ENCODE measurements at places on chromosomes 4 and X.

- no peak for DNase-seq
These were observed 47.8 kb upstream of the DDX53 start for GRCh38 chrX:22952010-22952409.

- no peak for DNase-seq
These were observed 8.7 kb downstream of the RXFP1 start for GRCh38 chr4:158530381-158530780.

- DNase-seq = no peak
These were observed 26.1 kb upstream of the CXCL13 start for GRCh38 chr4:77579406-77580076.

GRCh38 chr4:153553155-153553818, 87.1 kb downstream of the TMEM131L start:
- no peak for DNase-seq

GRCh38 chr4:162170509-162170908, 6.7 kb upstream of the FSTL5 start:
- no peak for DNase-seq

GRCh38 chrX:144219035-144219434, 335.2 kb downstream of the UBE2NL start:
- no peak for DNase-seq

DNA sequence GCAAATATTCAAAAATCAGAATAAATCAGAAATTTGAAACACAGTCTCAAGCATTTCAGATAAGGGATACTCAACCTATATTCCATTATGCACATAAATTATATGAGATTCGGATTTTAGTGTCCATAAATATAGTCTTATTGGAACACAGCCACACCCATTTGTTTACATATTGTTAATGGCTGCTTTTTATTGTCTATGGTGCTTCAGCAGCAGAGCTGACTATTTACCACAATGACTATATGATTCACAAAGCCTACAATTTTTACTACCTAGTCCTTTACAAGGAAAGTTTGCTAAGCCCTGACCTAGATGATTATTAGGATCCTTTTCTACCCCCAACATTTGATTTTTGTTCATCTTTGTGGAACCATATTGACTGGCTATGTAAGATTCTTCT, 63.9 kb downstream of the IL1RAPL1 start:
- no peak for DNase-seq

DNA sequence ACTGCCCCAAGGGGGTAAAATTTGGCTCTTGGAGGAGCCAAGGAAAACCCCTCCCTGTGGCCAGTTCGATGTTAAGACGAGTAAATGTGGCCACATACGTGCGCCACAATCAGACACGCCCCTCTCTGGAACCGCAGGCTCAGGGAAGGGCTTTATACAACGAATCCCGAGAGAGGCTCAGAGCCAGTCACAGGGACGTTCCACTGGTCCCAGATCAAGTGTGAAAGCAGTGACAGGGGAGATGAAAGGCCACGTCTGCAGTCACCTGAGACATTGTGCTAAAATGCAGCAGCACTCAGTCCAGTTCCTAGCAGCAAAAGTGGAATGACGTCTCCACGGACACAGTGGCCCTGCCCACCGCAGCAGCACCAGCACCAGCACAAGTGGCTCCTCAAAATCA, 68.0 kb downstream of the ACOX3 start:
- no peak for DNase-seq

GRCh38 chr4:156336511-156336910, 382.8 kb upstream of the CTSO start:
- DNase-seq = no peak

DNA sequence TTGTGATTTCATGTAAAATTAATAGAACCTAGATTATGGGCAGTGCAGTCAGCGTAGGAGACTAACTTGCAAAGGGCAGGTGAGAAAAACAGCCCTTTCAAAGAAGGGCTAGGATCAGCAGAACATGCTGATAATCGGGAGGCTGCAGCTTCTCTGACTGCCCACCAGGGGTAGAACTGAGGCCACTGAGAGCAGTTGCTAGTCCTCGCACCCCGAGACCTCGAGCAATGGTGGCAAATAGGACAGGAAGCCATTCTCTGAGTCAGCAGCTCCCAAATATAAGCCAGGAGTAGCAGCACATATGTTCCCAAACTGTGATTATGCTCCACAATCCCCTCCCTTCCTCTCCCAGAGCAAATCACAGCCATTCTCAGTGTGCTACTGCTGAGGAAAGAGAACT, 186.5 kb downstream of the MSL3 start:
- DNase-seq = no peak

GRCh38 chrX:9665113-9665512, 100.5 kb downstream of the GPR143 start:
- no peak for DNase-seq

- no peak for DNase-seq
These were observed 60.4 kb downstream of the SORCS2 start for GRCh38 chr4:7252510-7253340.

DNA sequence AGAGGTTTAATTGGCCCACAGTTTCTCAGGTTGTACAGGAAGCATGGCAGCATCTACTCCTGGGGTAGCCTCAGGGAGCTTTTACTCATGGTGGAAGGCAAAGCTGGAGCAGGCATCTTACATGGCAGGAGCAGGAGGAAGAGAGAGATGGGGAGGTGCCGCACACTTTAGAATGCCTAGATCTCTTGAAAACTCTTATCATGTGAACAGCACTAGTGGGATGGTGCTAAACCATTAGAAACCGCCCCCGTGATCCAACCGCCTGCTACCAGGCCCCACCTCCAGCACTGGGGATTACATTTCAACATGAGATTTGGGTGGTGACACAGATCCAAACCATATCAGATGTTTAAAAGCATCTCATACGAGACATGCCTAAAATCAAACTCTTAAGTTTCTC, 41.6 kb upstream of the SCOC start:
- DNase-seq = no peak

- peak; percentile 0 for DNase-seq
These were observed 6.0 kb upstream of the CENPE start for GRCh38 chr4:103204111-103204510.

- no peak for DNase-seq
These were observed 41.4 kb downstream of the GUCY2F start for GRCh38 chrX:109440475-109440874.

DNA sequence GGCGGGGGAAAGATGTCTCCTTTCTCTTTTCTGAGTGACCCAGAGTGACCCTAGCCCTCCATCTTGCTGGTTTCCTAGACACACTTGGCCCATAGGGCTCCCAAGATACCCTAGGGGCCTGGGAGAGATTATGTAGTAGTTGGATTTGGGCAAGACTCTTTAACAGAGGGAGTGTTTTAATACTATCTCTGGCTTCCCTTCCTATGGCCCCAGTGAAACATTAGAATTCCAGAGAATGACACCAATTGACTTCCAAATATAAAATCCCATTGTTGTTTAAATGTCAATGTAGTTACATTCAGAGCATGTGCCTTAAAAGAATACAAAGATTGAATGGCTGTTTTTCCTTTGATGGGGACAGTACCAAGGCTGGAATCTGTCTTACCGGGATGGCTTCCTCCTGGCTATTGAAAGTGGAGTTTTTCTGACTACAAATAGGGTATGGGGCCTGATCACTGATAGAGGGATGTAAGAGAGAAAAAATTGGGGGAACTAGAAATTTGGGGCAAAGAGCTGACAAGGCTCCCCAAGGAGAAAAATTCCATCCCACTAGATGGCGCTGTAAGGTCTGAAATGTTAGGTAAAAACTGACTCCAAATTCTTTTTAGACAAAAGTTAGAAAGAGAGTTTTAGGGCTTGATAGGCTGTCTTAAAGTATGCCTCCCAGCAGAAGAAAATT, 10.7 kb downstream of the TENT5D start:
- DNase-seq = no peak

DNA sequence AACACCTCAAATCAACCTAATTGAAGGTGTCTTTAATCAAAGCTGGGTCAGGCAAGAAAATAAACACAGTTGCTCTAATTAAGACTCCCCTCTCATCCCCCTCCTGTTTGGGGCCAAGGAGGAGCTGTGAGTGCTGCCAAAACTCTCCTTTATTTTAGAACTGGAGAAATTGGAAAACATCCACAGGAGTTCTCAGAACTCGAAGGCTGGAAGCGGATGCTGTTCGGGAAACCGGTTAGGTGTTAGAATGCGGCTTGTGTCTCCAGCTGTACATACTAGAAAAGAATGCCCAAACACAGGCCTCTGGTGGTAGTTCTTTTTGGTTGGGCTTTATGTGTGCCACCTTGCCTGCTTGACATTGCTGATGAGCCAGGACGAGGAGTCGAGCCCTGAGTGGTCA, 118.2 kb downstream of the GPR143 start:
- DNase-seq = no peak

DNA sequence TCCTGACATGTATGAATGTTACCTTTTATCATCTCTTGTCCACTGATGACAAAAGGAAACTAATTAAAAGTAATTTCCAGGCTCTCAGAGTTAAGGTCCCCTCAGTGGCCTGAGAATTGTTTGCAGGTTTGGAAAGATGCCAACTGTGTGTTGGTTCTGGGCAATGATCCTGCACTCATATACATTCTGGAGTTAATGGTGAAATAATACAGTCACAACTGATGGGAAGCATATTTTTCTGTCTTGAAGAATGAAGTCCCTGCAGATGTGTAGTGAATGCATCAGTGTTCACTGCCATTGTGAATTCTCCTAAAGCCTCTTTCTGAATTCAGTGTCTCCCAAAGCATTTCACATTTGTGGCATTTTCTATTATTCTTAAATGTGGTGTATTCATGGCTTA, 238.1 kb upstream of the PPP1R2C start:
- DNase-seq = no peak

DNA sequence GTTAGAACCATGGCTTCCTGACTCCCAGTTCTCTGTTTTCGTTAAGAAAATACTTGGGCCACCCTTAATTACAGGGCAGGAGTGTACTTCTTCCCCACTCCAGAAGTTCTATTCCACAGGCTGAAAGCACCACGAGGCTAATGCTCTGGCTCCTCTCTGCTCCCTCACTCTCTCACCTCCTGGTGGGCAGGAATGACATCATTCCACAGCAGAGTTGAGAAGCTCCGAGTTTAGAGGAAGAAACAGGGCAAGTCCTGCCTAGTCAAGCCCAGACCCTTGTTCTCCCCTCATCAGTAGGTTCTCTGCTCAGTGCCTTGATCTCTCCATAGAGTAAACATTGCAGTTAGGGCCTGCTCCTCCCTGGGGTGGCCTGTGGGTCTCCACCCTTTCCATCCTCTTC, 343.8 kb upstream of the CLNK start:
- no peak for DNase-seq

GRCh38 chr4:83074086-83074704, 39.2 kb downstream of the COPS4 start:
- DNase-seq = peak; percentile 13

- no peak for DNase-seq
These were observed 1100.2 kb upstream of the INTU start for GRCh38 chr4:126532527-126532926.

DNA sequence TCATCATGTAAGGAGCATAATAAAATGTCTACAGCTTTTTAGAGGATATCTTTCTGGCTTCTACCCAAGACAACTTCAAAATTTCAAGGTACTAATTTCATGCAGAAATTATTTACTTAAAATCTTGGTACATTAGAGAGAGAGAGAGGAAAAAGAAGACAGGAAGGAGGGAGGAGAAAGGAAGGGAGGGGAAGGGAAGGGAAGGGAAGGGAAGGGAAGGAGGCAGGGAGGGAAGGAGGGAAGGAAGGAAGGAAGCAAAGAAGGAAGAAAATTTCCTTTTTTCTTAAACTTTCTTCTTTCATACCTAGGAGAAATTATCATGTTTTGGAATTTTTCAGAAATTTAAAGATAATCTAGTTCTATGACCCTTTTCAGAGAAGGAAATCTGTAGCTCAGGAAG, 61.8 kb downstream of the HS3ST1 start:
- DNase-seq = no peak

DNA sequence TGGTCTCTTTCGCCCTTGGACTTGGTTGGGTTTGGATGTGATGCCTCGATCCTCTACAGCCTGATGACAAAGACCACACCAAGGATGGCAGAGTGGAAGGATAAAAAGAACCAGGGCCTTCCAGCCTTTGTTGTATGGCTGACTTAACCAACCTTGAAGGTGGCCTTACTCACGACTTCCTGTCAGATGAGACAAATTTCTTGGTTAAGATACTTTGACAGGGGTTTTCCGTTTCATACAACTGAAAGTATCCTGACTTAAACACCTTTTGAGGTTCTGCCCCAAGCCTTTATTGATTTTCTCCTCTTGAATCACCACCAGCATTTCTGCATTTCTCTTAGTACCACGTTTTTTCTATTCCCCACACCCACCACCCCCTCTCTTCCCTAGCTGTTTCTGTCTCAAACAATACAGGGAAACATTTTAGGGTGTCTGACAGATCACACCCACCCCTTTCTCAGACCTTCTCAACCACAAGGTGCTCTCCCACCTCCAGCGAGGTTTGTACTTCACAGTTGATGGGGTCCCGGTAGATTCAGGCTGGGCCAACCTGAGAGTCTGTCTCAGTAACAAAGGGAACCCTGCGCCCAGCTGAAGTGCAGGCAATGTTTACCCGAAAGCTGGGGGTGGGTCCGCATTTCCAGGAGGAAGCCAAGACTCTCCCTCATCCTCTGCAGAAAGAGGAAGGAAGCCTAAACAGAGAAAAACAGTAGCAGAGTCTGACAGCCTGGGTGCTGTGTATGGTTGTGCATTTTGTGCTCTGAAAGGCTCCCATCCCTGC, 5.0 kb upstream of the TSPAN5 start:
- DNase-seq = no peak

DNA sequence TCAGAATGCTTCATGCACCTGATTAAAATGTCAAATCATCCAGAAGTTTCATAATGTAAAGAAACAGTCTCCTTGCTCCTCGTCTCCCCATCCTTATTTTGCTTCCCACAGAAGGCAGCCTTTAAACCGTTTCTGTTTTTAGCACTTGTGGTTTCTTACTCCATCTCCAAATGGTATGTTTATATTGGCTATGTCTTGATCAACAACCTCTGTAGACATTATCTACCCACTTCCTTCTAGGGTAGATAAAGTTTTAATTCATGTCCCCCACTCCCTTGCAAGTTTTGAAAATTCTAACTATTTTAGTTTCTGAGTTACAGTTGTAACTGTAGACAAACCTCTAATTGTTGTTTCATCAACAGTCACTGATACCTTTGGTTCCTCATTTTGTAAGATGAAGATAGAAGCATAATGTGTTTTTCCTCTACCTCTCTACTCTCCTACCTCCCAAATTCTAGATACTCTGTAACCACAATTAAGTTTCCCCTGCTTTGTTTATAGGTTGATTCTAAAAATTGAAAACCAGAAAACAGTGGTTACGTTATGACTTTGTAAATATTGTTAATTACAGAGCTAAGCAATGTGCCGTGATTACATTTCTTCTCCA, 291.7 kb upstream of the GATB start:
- DNase-seq = no peak

DNA sequence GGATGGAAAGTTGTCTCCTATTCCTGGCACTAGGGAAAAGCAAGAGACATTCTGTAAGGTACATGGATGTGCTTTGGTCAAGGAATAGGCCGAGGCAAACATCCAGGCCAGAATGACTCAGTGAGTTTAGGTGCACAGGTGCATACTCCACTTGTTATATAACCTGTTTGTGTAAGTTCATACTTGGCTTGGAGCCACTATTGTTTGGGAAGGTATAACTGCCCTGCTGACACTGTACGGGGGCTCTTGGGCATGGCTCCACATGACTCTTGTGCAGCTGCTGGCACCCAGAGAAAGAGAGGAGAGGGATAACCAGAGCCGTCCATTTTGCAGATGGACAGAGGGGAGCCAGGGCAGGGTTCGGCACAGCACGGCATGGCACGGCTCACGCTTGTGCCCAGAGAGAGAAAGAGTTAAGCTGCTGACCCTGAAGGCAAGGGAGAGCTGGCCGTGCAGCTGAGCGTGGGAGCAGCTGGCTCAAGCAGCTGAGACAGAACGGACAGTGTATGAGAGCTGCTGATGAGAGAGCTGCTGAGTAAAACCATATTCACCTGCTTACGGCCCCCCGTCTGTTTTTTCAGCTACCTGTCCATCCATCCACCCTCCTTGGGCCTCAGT, 98.0 kb downstream of the SLC2A9 start:
- DNase-seq = no peak
